ENCODE measurements at places on chromosomes 3 and 15. TPM values are rescaled to one million over a fixed set of nuclear protein-coding genes. Genes with fewer than 3 reads are reported as not detected.
A peak's percentile ranks its signal among the peaks of the same experiment; 100 is the strongest.

DNA sequence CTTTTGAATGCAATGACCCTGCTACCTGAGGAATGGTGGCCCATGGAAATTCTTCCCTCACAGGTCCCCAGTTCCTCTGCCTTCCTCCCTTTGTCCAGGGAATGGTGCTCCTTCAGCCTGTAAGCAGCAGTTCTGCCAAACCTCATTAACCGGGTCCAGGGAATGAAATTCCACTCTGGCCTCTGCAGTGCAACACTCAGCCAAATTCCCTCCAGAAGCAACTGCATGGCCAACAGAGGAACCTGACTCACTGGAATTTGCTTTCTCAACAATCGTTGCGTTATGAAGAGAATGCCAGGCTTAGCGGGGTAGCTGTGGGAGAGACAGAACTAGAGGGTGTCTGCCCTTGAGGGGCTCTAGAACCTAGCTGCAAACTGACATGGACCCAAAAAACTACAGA is 449.4 kb upstream of the PROK2 start:
- H3K4me3 ChIP-seq = no peak overlapping the region
- H3K27ac ChIP-seq = no peak overlapping the region
- no peaks in the 10 kb centered on the region for H3K4me1 ChIP-seq
- H3K27me3 ChIP-seq = no peaks in the 10 kb centered on the region

RAD51 gene
- 77.0 TPM for total RNA-seq

GOLGA6L7 gene
- total RNA-seq = not detected

- DNase-seq = no peak
- H3K27me3 ChIP-seq = no peaks in the 10 kb centered on the region
- H3K4me3 ChIP-seq = no peak overlapping the region
- no peak overlapping the region for H3K27ac ChIP-seq
Observed at GRCh38 chr3:78140274-78140673, 1100.4 kb downstream of the ROBO2 start.

DNA sequence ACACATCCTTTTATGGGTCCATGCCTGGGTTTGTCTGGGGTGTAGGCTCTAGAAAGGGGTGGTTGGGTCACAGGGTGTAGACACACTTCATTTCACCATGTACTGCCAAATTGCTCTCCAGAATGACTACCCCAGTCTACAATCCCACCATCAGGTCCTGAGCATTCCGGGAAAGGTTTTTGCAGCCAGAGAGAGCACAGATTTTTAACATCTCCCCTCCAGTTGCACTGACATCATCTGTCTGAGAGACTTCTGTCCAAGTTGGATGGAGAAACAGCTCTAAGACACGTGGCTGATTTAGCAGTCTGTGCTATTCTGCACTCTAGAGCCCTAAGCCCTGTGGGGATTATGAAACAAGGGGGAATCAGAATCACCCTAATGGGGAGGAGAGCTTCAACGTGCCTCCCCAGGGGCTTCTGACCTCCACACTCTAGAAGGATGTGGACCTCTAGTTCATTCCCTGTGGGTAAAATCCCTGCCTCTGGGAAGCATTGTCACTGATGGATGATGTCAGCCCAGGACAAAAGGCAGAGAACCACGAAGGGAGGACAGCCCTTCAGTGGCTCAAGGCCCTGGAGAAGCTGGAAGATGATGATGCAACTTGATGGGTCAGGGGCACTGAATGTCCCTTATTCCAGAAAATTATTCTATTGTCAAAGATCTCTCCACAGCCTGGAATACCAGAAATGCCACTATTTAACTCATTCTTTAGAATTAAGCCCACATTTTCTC is 71.5 kb downstream of the CD200R1L start:
- H3K27me3 ChIP-seq = no peaks in the 10 kb centered on the region
- H3K27ac ChIP-seq = no peak overlapping the region
- H3K4me1 ChIP-seq = peaks cover 15% of the 10 kb centered on the region
- H3K36me3 ChIP-seq = no peaks in the 10 kb centered on the region
- no peak for DNase-seq

- no peaks in the 10 kb centered on the region for H3K4me1 ChIP-seq
- H3K36me3 ChIP-seq = no peaks in the 10 kb centered on the region
- H3K27me3 ChIP-seq = no peaks in the 10 kb centered on the region
Observed at GRCh38 chr3:35780800-35781199, 141.5 kb downstream of the ARPP21 start.

MLH1 gene
- 93.7 TPM for total RNA-seq

- H3K27ac ChIP-seq = no peak overlapping the region
- DNase-seq = no peak
- H3K4me1 ChIP-seq = no peaks in the 10 kb centered on the region
- H3K4me3 ChIP-seq = no peak overlapping the region
Observed at GRCh38 chr3:35739181-35739809, 100.0 kb downstream of the ARPP21 start.

- no peak overlapping the region for H3K4me3 ChIP-seq
- no peaks in the 10 kb centered on the region for H3K27me3 ChIP-seq
- H3K36me3 ChIP-seq = no peaks in the 10 kb centered on the region
- no peaks in the 10 kb centered on the region for H3K4me1 ChIP-seq
- no peak overlapping the region for H3K27ac ChIP-seq
Observed at GRCh38 chr3:161818106-161818505, 321.5 kb downstream of the OTOL1 start.

DNA sequence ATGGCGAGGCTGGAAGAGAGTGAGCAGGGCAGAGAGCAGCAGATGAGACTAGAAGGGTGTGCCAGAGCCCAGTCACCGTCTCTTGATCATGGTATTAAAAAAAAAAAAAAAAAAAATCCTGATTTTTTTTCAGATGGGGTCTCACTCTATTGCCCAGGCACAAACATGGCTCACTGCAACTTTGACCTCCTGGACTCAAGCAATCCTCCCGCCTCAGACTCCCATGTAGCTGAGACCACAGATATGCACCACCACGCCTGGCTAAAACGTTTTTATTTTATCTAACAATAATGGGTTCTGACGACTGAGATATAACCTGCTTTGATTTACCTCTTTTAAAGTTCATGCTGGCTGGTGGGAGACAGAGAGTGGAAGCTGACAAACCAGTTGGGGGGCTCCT is 4.0 kb downstream of the GNB4 start:
- peaks cover 8% of the 10 kb centered on the region for H3K4me1 ChIP-seq
- H3K27me3 ChIP-seq = peaks cover 46% of the 10 kb centered on the region
- no peak overlapping the region for H3K27ac ChIP-seq
- H3K36me3 ChIP-seq = peaks cover 2% of the 10 kb centered on the region

- no peaks in the 10 kb centered on the region for H3K4me1 ChIP-seq
- H3K4me3 ChIP-seq = no peak overlapping the region
- no peaks in the 10 kb centered on the region for H3K36me3 ChIP-seq
- no peak for DNase-seq
- H3K27me3 ChIP-seq = no peaks in the 10 kb centered on the region
- no peak overlapping the region for H3K27ac ChIP-seq
Observed at GRCh38 chr3:117161816-117162215, 452.2 kb downstream of the TUSC7 start.

GRCh38 chr3:17006132-17006852 is 121.5 kb downstream of the PLCL2 start:
- peak overlapping the region; percentile 70 for H3K27ac ChIP-seq
- no peaks in the 10 kb centered on the region for H3K27me3 ChIP-seq
- peaks cover 62% of the 10 kb centered on the region for H3K4me1 ChIP-seq

DNA sequence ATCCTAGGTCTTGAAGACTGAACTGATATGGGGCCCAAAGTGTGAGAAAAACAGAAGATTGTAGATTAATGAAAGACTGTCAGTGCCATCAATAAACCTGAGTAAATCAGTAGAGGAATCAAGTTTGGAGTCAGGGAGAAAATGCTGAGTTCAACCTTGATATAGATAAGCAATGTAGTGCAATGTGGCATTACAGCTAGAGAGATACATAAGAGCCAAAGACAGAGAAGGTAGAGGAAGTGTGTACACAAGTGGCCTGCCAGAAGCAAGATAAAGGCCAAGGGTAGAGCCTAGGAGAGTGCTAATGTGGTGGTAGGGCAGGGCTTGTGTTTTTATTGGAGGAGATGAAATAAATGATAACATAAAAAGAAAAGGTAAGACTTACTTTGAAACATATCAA is 26.0 kb upstream of the EID1 start:
- no peak overlapping the region for H3K4me3 ChIP-seq
- H3K36me3 ChIP-seq = no peaks in the 10 kb centered on the region
- no peaks in the 10 kb centered on the region for H3K4me1 ChIP-seq
- no peak overlapping the region for H3K27ac ChIP-seq
- DNase-seq = no peak

Data from activated CD8-positive, alpha-beta T cell treated with anti-CD3 and anti-CD28 coated beads for 36 hours (primary cell).